ENCODE measurements at places on chromosomes 4 and X.

DNA sequence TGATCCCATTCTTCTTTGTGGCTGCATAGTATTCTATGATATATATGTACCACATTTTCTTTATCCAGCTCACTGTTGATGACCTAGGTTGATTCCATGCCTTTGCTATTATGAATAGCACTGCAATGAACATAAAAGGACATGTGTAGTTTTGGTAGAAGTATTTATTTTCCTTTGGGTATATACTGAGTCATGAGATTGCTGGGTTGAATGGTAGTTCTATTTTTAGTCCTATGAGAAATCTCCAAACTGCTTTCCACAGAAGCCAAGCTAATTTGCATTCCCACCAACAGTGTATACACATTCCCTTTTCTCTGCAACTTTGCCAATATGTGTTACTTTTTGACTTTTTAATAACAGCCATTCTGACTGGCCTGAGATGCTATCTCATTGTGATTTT, 278.3 kb downstream of the PCDH18 start:
- no peak for ATAC-seq

DNA sequence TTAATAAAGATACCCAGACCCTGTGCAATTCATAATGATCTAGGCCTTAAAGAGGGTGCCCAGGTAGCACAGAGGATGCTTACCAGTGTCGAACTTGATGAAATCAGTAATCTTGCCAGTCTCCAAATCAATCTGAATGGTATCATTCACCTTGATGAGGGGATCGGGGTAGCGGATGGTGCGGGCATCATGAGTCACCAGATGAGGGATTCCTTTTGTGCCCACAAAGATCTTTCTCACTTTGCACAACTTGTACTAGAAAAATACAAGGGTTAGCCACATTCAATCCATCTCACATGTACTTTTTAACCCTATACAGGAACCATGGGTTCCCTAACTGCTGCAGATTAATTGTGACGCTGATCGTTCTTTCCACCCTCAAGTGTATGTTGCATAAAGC, 3.3 kb downstream of the RPS4X start:
- ATAC-seq = no peak

GRCh38 chr4:55348466-55348865, 2.4 kb downstream of the SRD5A3 start:
- no peak for ATAC-seq

DNA sequence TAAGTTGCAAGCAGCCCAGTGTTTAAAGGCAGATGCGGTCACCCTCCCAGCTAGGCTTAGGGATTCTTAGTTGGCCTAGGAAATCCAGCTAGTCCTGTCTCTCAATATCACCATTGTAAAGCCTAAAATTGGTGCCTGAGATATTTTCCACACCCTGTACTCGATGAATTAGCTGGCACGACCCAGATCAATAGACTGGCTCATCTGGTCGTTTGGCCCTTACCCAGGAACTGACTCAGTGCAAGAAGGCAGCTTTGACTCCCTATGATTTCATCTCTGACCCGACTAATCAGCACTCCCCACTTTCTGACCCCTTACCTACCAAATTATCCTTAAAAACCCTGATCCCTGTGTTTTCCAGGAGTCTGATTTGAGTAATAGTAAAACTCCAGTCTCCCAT, 384.9 kb upstream of the SLC7A11 start:
- no peak for ATAC-seq

- no peak for ATAC-seq
These were observed 66.0 kb upstream of the ADRA2C start for GRCh38 chr4:3700223-3700622.

- no peak for ATAC-seq
These were observed 102.5 kb downstream of the LARP7 start for GRCh38 chr4:112739442-112739841.

DNA sequence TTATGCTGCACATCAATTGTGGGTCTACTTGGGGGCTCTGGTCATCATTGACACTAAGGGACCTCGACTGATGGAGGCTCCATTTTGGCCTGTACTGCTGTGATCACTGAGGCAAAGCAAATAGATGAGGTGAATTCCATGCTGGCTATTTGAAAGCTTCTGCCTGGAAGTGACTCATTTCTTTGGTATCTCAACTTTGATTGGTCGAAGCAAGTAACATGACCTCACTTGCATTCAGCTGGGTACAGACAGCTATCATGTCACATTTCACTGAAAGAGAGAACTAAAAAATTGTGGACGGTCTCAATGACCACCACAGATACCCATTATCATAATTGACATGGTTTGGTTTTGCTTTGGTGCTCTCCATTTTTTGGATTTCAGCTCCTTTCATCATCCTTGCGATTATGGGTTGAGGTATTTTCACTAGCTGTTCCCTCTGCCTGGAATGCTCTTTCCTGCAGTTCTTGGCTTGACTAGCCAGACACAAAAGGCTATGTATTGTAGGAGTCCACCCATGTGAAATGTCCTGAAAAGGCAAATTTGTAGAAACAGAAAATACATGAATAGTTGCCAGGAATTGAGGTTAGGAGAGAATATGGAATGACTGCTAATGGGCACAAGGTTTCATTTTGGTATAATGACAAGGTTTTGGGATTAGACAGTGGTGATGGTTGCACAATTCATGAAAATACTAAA, 369.2 kb upstream of the LCORL start:
- no peak for ATAC-seq

DNA sequence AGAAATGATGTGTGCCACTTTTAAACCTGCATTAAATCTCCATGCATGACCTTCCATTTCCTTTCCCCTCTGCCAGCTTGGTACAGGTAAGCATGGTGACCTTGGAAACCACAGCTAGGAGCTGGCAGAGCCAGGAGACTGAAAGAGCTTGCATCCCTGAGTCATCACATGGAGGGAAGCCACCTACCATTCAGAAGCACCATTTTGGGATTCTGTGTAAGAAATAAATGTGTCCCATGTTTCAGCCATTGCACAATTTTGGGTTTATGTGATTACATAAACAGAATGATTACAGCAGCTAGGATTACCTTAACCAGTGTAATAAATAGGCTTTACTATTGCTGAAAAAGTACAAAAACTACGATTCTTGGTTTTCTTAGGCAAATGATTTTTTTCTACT, 17.3 kb upstream of the CCDC149 start:
- no peak for ATAC-seq

DNA sequence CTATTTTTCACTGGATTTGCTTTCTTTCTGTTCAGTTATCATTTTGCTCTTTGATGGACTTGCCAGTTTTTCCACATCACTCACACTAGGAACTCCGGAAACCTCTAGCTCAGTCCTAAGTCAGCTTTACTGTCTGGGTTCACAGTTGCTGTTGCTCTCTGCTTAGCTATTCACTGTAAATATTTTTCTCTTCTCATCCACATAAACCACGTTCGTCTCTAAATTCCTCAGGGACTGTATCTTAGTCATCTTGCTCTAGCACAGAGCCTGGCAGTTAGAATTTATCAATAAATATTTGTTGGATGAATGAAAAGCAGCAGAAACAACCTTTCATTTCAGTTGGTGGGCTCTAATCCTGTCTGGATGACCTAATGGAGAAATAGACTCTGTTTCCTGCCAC, 119.4 kb upstream of the DMD start:
- no peak for ATAC-seq

- ATAC-seq = peak; percentile 18
These were observed 413 bp downstream of the PDK3 start for GRCh38 chrX:24465532-24465865.

DNA sequence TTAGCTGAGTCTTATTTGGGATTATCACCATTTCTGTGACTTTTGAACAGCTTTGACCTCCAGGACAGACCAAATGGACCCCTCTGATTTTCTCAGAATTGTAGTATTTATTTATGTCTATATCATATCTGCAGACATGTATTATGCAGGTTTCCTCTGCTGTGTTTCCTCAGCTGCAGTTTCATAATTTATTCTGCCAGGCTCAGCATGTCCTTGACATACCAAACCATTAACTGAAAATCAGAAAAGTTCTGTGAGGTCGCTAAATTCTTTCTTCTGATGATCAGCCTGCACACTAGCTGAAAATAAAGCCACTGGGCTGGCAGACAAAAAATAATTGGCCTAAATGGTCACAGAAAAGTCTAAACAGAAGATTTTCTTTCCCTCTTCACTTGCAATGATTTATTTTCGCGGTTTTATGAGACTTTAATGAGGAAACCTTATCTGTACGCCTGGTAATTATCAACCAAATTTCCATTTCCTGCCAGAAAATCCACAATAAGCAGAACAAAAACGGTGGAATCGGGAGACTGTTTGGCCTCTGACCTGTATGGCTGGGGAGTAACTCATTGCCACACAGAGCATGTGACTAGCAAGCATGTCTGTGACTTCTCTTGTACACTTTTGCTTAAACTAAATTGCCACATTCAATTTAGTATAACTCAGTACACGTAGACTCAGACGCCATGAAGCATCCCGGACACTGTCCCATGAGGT, 150.9 kb downstream of the ENPP6 start:
- ATAC-seq = no peak

DNA sequence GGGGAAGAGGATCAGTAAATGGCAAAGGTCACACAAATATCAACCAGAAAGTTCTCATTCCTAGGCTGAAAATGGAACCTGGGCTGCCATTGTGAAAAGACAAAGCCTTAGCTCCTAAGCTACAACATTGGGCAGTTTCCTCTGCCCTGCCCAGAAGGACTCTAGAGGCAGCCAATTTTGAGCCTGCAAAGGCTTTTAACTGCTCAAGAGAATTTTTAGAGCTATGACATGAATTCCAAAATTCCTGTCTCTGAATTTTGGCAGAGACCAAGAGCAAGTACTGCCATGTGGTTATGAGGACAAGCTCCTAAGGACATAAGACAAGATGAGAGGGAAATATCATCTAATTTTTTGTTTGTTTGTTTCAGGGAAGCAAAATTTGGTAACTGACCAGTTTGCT, 29.6 kb upstream of the IGFBP7 start:
- ATAC-seq = no peak

DNA sequence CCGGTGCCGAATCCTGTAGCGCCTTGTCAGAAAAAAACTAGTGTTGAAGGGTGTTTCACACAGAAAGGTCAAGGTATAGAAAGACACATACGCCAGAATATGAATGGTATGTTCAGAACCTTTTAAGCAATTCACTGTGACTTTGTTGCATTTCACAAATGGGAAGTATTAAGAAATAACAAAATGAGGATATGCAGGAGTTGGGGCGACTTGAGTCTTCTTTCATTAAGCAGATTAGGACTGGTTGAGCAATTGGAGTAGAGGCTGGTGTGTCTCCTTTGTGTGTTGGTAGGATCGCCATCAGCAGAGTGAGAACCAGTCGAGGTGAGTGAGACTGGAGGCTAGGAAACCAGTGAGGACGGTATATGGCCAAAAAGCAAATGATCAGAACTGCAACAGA, 1454.5 kb upstream of the TENM3 start:
- ATAC-seq = no peak

GRCh38 chr4:40173470-40173875, 23.4 kb upstream of the RHOH start:
- ATAC-seq = peak; percentile 75

GRCh38 chr4:52836120-52836519, 26.0 kb upstream of the RASL11B start:
- no peak for ATAC-seq

DNA sequence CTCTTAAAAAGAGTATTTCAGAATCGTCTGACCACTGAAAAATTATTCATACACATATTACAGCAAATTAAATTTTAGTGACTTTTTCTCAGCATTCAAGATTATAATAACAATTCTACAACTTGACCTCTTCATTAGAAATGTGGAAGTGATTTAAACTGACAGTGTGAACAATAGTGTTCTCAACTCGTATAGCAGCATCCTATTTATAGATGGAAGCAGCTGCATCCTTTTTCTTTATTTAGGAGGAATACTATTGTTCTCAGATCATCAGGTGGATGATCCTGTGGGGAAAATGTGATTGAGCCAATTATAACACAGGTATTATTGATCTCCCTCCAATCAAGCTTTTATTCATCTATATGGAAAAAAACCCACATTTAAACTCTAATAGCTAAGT, 56.7 kb downstream of the RAPGEF2 start:
- ATAC-seq = no peak

DNA sequence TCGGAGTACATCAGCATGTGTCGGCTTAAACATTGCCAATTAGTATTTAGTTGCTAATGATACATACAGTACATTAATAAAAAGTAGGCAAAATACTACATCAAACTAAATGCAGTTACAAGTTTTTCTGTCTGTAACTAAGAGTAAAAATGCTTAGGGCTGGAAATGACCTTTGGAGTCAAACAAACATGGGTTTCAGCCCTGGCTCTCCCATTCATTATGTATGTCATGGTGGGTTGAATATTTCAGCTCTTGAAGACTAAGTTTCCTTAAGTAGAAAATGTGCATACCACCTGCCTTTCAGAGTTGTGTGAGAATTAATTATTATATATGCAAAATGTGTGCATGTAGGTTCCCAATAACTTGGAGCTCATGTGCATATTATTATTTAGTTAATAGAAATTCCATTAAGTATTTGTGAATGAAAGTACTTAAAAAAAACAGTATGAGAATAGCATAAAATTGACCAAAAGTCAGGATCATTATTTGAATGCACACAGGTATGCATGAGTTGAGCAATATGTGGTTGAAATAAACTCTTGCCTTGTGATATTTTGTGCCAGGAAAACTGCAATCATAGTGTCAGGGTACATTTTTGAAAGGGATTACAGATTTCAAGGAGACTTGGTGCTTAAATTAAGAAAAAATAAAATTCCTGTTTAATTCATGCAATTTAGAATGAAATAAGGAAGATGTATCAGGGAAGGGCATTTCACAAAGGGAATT, 2048.7 kb downstream of the PCDH7 start:
- ATAC-seq = no peak

DNA sequence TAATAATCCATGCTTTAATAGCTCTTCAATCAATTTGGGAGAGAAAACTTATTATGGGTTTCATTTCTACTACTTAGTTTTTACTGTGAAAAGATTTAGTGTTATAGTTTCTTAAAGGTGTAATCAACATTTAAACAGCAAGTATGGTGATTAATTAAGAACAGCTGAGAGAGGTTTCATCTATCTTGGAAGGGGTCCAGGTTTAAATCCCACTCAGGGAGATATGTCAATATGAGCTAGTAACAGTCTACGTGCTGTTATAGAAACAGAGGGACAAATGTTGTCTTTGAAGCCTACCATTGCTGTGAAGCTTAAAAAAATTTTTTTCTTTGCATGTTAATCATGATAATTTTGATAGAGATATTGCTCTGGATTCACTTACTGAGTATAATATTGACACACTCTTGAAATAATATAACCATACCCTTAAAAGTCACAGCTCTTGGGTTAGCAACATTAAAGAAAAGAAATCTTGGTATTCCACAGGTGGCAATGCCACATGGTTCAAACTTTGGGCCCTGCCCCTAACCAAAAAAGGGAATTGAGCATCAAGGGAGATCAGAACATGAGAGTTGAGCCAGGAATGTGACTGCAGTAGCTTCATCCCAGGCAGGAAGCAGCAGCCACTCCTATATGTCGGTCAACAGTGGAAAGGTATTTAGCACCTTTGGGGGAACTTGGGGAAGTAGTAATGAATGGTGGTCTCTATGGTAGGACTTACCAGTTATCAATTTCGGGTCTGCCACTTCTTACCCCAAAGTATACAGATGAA, 107.8 kb downstream of the ANK2 start:
- ATAC-seq = no peak

Measured in stimulated activated memory B cell treated with anti-CD40 and anti-IgM and Interleukin-4, amounts not matched to agents 10 μg/mL and 1 μg/mL and 100 μg/mL, for 72 hours (primary cell).